ENCODE measurements at places on chromosomes 3 and 15.

GRCh38 chr3:153679714-153680113, 441.5 kb upstream of the ARHGEF26 start:
- DNase-seq, result no peak

- DNase-seq, result no peak
These were observed 449 bp downstream of the RAF1 start for GRCh38 chr3:12663401-12663935.

DNA sequence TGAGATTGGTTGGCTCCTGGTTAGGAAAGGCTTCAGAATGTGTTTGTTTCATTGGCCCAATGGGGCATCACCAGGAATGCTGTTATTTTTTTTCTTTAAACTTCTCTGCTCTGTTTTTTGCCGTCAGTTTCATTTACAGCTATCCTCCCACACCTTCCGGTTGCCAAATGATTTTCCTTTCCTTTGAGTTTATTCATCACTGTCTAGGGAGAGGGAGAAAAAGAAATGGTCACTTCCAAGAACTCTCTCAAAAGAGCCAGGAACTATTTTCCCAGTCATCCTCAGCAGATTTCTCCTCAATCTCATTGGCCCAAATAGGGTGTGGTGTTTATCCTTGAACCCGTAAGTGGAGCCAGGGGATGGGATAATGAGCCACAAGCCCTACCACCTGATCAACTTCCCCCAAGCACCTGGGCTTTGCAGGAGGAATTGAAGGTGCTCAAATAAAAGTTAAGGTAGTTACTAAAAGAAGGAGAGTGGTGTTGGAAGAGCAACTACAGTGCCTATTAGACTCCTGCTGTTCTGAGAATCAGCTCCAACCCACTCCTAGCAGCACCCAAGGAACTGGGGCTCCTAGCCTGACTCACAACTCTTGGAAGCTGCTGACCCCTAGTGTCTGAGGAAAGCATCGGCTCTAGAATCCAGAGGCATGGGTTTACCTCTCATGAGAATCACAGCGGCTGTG, 183.8 kb upstream of the IL12A start:
- DNase-seq, result peak; percentile 91

GRCh38 chr3:172211123-172211522, 171.7 kb downstream of the FNDC3B start:
- DNase-seq, result peak; percentile 28

DNA sequence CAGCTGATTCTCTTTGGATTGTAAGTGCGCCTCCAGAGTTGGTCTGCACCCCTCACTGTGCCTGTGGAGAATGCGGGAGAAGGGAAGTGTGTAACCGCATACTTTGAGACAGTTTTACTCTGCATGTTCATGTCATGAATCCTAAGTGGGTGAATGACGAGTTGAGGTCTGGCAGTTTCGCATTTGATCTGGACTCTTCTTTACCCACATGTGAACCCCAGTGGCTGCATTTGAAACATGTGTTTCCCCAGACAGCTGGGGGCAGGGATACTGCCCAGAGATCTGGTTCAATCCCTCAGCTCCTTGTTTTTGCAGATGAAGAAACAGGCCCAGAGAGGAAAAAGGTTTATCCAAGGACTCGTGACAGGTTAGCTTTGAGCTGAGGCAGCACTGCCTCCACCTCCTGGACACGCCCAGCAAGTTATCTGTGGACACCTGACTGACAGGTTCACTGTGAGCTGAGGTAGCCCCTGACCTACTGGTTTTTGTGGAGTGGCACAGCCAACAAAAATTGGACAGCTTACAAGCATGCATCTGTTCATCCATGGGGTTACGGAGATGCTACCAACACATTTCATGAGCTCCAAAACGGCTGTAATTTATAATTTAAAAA, 207.3 kb downstream of the XXYLT1 start:
- DNase-seq, result no peak

DNA sequence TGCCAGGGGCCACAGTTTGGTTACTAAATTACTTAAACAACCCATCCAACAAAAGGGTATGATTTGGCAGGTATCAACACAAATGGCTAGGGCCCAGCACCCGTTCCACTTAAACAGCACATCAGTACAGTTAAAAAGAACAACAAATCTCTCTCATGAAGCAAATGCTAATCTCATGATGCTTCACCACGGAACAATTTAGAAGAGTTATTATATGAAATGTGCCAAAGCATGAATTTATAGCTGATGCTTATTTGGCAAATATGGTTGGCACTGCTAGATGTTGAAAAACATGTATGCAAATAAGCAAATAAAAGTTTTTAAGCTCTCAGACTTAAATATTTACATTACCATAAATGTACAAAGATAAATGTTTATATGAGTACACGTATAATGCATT, 2.3 kb downstream of the PEAK1 start:
- peak; percentile 32 for DNase-seq

GRCh38 chr3:196706731-196707130, 5.3 kb downstream of the CEP19 start:
- DNase-seq, result no peak

DNA sequence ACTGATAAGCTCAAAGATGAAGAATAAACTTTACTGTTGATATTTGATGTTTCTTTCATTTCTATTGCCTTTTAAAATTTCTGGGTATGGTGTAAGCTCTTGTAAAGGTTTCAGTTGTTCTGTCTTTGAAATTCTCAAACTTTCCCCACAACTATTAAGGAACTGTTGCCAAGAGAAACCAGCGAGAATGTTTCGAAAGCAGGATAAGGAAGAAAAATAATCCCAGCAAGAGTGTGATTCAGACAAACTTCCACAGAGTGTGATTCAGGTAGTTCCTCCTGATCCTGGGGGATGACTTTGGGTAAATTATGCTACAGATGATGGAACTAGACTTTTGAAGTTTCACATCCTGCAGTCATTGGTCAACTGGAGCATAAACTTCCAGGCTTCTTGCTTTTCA, 632.0 kb downstream of the NSUN3 start:
- no peak for DNase-seq

DNA sequence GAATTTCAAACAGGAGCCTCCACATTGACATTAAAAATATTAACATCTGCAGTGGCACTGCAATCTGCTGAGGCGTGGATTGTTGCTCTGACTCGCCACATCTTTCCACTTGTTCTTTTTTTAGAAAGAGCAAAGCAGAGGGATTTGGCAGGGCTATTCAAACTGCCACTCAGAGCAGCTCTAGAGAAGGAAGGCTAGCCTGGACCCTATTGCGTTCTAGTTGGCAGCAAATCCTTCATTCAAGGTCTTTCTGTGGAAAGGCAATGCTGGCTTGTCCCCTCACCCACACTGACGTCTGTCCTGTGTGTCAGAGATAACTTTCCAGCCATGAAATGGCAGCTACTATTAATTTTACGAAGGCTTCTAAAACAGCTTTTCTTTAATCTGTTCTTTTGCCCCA, 483.2 kb upstream of the SGO1 start:
- no peak for DNase-seq

- DNase-seq, result no peak
These were observed 621.3 kb upstream of the EPHA6 start for GRCh38 chr3:96192966-96193550.

DNA sequence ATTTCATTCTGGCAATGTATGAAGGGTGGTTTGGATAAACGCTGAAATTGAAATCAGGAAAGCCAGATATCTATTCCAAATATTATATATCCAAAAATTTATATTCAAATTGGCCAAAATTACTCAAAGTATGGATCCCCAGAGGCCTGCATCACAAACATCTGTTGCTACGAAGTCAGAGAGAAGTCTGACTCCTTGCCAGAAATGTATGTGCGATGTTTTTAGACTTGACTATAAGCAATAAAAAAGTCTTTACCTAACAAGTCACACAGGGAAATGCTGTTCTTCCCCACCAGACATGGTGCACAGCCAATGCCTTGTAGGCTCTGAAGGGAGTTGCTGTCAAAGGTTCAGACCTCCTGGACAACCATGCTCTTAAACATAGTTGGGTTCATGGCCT, 533.1 kb downstream of the OTOL1 start:
- DNase-seq, result no peak

DNA sequence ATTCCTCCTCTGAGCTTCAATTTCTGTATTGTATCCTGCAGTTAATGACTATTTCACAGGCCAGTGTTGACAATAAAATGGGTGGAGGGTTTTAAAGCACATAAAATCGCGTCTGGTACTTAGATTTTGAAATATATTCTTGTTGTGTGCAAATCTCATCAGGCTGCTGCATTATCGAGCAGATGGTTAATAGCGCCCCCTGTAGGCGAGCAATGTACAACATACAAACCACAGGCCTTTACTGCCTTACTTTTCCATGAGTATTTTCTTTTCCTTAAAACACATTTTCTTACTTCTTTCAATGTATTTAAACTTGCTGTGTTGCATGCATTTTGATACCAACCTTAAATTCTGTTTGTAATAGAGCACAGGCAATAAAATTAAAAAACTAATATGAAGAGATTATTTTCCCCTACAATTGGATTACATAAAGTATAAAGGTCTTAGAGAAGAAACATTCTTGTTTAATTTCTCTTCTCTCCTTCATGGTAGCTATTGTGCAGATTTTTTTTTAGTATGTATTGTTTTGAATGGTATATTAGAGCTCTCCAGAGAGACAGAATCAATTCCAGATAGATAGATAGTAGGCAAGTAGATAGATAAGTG, 608.4 kb downstream of the CADM2 start:
- DNase-seq, result no peak

GRCh38 chr3:25619382-25619781, 45.3 kb downstream of the TOP2B start:
- no peak for DNase-seq

DNA sequence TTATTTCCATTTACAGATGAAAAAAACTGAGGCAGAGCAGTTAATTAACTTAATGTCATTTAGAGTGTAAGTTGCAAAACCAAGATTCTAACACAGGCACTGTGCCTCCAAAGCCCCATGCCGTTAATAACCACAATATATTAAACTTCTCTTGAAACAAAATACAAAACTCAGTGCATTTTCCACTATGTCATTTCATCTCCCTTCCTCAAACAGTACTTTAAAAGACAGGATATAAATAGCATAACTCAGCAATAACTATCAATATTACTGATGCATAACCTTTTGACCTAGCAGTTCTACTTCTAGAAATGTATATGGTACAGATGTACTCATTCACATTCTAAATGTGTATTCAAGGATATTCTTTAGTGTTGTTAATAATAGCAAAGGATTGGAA, 5.1 kb upstream of the TASOR start:
- DNase-seq, result no peak

Measured in HCEC 1CT (cell line).